ENCODE measurements at places on chromosomes 7 and 10. TPM values are rescaled to one million over a fixed set of nuclear protein-coding genes. Genes with fewer than 3 reads are reported as not detected.
A peak's percentile ranks its signal among the peaks of the same experiment; 100 is the strongest.

Gene MEPCE
- 21.8 TPM for total RNA-seq

Gene OR2A7
- total RNA-seq: 1.4 TPM

Gene CHRM2
- not detected for total RNA-seq

Gene SPDYE6
- not detected for total RNA-seq

Gene IDI2
- not detected for total RNA-seq

Gene INA
- 0.10 TPM for total RNA-seq

Gene CPN1
- not detected for total RNA-seq

Gene AUTS2
- 43.4 TPM for total RNA-seq

GRCh38 chr10:2861632-2862210 lies 205.6 kb upstream of the PFKP start:
- DNase-seq: no peak

DNA sequence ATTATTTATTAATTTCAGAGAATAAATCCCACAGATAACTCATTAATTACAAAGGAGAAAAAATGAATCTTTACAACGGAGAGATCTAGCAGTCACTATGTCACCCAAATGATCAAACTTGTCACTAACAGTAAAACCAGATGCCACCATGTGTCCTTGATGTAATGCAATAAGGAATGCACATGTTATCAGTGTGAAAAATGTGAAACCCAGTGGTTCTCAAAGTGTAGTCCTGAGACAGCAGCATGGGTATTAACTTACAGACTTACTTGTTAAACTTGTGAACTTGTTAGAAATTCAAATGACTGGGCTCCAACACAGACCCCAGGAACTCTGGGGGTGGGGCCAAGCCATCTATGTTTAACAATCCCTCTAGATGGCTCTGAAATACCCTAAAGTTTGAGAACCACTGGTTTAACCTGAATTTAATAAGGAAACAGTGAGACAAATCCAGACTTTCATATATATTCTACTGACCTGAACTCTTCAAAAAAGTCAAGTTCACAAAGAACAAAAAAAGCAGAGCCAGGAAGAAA lies 77.4 kb downstream of the RNLS start:
- DNase-seq: no peak

DNA sequence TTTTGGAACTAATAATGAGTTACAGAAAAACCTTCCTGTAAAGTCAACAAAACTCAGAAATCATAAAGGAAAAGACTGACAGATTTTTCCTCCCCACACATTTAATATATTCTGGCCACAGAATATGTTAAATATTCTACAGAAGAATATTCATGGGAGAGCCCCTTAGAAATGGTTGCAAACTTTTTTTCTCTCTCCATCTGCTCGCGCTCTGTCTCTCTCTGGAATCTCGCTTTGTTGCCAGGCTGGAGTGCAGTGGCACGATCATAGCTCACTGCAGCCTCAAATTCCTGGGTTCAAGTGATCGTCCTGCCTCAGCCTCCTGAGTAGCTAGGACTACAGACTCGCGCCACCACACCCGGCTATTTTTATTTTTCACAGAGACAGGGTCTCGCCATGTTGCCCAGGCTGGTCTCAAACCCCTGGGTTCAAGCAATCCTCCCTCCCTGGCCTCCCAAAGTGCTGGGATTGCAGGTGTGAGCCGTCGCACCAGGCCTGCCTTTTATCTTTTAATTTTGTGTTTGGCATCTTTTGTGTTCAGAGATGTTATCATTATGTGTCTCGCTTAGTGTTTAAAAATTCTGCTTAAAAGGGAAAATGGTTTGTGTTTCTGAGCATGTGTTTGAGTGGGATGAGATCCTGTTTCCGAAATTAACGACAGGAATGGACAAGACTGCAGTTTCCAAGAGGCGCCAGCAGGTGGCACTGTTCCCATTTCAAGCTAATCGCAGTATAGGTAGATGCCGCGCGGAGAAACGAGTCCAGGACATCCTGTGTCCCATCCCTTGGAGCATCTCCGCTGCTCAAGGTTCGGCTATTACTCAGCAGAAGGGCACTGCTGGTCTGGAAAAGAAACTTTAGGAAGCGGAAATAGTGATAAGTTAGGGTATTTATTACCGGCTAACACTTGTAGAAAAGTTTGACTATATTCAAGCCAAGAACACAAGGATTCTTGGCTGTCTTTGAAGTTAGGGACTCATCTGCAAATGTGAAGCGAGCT lies 23.1 kb upstream of the ST7 start:
- DNase-seq: peak; percentile 95

GRCh38 chr7:124566583-124566982 lies 199.0 kb downstream of the GPR37 start:
- no peak for DNase-seq

GRCh38 chr7:85156661-85157208 lies 30.1 kb downstream of the SEMA3D start:
- no peak for DNase-seq

- DNase-seq: no peak
Measured at GRCh38 chr10:19651549-19651948, 164.7 kb upstream of the PLXDC2 start.

DNA sequence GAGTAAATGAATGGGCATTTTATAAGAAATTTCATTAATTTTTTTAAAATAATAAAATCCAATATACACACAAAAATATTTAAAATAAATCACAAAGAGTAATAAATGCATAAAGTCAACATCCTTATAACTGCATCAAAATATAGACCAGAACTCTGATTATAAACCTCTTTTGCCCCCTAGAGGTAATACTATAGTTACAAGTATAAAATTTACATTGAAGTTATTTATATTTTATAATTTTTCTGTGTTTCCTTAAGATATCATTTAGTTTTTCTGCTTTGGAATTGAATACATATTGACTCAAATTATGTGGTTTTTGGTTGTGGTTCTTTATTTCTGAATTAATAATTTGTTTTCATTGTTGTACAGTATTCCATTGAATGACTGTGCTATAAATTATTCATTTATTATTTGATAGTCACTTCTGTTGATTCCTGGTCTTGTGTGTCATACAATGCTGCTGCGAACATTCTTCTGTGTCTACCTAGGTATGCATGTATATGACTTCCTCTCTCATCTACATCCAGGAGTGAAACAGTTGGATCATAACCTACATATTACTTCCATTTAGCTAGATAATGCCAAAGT lies 673.6 kb downstream of the IPMK start:
- no peak for DNase-seq

DNA sequence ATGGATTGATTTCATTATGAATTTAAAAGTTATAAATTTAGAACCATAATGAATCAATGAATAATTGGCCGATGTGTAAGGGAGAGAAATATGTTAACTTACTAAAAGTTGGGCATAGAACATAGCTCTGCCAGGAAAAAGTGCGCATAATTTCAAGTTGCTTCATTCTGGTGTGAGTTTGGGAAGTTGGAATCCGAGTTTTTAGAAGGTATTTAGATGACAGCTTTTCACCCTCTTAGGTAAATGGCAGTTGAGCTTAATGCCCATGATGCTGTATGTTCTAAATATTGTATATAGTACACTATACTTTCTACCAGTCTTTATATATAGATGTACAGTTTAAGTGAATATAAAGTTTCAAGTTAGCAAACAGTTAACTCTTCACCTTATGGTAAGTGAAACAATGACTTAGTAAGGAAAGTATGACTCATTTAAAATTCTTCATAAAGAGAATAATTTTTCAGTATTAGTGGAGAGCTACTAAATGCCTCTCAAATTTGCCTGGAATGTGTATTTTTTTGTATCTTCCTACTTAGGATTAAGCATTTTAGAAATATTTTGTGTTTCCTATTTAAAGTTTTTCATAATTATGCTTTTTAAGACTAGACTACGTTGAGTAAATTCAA lies 1.6 kb downstream of the C1GALT1 start:
- DNase-seq: no peak

DNA sequence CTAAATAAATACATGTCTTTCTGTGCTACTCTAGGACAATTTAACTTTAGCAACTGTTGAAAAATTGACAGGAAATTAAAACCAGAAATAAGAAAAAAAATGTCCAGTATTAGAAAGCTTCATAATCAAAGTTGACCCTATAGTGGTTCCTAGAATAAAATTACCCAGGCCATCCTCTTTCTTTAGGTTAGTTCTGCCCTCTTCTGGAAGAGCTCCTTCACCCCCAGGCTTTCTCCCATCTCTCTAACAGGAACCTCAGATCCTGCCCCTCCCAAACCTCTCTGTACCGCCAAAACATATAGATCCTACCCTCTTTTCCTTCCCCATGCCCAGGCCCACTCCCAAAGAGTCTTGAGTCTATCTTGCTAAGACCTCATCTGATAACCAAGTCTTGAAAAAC lies 159.4 kb upstream of the CDK1 start:
- DNase-seq: no peak

DNA sequence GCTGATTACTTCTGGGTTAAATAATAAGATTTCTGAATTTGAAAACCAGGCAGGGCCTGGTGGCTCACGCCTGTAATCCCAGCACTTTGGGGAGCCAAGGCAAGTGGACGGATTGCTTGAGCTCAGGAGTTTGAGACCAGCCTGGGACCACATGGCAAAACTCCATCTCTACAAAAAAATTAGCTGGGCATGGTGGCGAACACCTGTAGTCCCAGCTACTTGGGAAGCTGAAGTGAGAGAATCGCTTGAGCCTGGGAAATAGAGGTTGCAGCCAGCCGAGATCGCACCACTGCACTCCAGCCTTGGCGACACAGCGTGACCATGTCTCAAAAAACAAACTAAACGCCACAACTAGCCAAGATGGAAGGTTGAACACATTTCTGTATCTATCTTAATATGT lies 3.5 kb downstream of the CYCS start:
- DNase-seq: no peak

- DNase-seq: no peak
Measured at GRCh38 chr10:3502673-3503072, 282.3 kb downstream of the KLF6 start.

DNA sequence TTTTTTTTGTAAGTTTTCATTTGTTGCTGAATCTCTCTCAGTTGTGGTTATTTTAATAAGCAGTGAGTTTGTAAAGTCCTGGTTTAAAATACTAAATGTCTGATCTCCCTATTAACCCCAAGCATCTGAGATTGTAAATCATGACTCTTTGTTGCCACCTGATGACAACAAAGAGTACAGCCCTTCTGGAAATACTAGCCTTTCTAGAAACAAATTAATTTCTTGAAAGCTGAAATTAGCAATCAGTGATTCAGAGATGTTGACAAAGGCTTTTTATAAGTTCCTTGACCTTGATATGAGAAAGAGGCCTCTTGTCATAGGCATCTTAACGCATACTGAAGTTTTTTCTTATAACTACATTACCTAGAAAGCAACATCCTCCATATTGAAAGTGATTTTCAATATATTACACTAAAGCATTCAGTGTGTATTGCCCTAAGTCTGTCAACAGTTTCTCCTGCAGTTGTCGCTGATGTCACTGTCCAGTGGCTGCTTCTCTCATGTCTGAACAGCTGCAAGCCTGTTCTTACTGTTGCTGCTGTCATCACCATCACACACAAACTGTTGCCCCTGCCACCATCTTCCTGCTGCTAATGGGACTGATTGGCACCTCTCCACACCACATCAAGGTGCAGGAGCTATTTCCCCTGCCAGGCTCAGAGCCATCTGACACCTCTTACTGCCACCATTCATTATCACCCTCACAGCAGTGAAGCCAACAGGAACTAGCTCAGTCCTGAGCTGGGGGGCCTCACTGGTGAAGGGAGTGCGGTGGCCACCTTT lies 95.1 kb upstream of the LRGUK start:
- DNase-seq: no peak

GRCh38 chr10:1188558-1189135 lies 132.5 kb downstream of the WDR37 start:
- no peak for DNase-seq

DNA sequence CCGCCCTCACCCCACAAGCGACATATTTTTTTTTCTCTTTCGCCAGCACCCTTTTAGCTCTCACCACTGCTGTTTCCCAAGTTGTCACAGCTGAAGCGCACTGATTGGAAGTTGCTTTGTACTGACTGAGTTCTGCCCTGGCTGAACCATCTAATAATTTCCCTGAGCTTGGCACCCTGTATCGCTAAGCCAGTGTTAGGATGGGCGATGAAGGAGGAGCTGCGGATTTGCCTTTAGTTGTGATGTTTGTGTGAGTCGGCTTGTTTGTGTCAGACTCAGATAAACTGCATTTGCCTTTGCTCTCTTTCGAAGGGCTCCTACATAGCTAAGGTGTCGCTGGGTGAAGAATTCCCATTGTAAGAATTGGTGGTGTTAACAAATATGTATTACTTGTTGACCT lies 1.3 kb upstream of the ATXN7L1 start:
- no peak for DNase-seq

DNA sequence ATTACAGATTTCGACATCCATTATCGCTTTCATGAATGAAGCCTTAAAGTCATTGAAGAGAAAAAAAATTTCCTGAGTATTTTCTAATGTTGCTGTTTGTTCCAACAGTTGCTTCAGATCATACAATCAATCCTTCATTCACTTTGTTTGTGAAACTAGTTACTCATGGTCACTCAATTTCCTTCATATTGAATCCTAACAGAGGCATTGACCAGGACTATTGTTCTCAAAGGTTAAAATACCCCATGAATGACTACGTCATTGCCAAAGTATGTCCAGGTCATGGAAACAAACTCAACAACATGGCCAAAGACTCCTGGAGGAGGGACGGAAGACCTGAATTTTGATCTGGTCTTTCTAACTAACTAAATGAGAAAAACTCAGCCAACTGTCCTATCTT lies 54.0 kb upstream of the ABCB5 start:
- no peak for DNase-seq

- no peak for DNase-seq
Measured at GRCh38 chr7:29247224-29247962, 52.8 kb downstream of the CHN2 start.

DNA sequence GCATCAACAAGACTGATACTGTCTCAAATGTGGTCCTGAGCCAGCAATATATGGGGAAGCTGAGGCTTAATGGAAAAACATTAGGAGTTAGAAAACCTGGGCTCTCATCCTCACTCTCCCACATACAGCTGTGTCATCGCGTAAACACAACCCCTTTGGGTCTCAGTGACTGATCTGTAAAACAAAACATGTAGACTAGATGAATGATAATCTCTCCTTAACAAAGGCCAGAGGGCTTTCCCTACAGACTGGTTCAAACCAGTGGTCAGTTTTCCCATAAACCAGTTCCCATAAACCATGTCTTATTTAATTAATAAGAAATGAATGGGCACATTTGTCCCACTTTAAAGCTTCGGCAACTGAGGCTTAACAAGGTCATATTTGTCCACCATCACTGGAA lies 48.1 kb downstream of the OSBPL3 start:
- no peak for DNase-seq

DNA sequence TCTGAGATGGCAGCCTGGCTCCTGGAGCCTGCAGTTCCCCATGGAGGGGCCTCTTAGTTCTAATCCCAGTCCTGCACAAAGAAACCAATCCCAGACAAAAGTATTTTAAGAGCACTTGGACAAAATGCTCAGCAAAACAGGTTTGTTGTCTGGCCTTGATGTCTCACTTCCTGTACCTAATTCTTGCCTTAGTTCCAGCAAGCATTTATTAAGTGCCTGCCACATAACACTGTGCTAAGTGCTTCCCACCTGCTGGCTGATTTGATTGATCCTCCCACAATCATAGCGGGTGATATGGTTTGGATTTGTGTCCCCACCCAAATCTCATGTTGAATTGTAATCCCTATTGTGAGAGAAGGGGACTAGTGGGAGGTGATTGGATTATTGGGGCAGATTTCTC lies 65.7 kb upstream of the HABP2 start:
- DNase-seq: no peak

- DNase-seq: no peak
Measured at GRCh38 chr10:86003201-86003621, 363.4 kb downstream of the GRID1 start.

GRCh38 chr7:4919969-4920766 lies 36.7 kb upstream of the RADIL start:
- DNase-seq: no peak
